ENCODE measurements at places on chromosomes 3 and 15. TPM values are rescaled to one million over a fixed set of nuclear protein-coding genes. Genes with fewer than 3 reads are reported as not detected.

GRCh38 chr3:150589759-150590158 lies 13.4 kb upstream of the SELENOT start:
- no peak for DNase-seq

GRCh38 chr3:79255702-79256101 lies 512.1 kb downstream of the ROBO1 start:
- DNase-seq, result no peak

- DNase-seq, result no peak
Observed at GRCh38 chr15:95284492-95284891, 1046.0 kb upstream of the NR2F2 start.

DNA sequence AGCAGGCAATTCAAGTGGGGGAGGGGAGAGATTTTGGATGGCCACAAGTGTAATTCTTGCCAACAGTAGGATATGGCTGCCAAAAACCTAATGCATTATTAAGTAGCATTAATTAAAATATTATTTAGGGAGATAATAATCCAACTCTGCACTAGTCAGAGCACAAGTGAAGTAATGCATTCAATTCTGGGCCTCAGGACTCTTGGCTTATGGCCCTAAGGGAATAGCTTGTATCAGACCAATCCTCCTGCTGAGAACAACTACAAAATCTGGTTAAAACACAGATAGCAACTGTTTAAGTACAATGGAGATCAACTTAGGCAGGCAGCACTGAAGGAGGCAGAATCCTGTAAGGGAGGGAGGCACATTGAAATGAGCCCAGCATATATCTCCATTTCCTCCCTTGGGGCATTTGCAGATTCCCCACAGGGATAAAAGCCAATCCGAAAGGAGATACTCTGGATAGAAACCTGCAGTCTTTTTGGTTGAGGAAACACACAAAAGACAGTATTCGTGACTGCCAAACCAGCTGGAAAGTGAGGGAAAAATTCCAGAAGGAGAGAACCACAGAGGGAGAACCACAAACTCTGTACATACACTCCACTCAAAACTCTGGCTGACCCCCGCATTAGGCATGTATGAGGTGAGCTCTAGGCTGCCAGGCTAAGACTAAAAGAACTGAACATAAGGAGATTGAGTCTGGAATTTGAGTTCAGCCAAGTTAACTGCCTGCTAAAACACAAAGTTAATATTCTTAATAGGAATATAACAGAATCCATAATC lies 57.4 kb downstream of the ETFA start:
- DNase-seq, result no peak

GRCh38 chr3:8529181-8529637 lies 27.6 kb downstream of the LMCD1 start:
- DNase-seq, result no peak

DNA sequence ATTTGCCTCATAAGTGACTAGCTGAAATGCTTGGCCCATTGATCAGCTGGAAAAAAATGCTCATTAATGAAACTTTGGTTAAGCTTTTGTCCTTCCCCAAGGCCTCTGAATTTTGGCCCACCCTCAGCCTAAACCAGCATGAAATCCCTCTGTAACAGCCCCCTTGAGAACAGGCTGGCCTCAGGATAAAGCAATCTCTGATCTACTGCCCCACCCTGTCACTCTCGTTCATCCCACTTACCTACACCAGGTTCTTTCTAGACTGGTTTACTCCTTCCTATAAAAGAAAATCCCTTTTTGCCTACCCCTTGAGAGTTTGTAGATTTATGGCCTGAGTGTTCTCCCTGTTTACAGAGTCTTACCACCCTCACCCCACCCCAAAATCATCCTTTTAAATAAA lies 3.4 kb upstream of the AEN start:
- DNase-seq, result no peak

- no peak for DNase-seq
Observed at GRCh38 chr3:18751514-18751913, 326.4 kb upstream of the SATB1 start.

- DNase-seq, result no peak
Observed at GRCh38 chr3:144369129-144369879, 397.7 kb downstream of the DIPK2A start.

Gene IL17RB
- not detected for total RNA-seq
